Adrenal gland (tissue), 19 donors: ENCODE measurements at places on chromosomes 11 and 22.

DNA sequence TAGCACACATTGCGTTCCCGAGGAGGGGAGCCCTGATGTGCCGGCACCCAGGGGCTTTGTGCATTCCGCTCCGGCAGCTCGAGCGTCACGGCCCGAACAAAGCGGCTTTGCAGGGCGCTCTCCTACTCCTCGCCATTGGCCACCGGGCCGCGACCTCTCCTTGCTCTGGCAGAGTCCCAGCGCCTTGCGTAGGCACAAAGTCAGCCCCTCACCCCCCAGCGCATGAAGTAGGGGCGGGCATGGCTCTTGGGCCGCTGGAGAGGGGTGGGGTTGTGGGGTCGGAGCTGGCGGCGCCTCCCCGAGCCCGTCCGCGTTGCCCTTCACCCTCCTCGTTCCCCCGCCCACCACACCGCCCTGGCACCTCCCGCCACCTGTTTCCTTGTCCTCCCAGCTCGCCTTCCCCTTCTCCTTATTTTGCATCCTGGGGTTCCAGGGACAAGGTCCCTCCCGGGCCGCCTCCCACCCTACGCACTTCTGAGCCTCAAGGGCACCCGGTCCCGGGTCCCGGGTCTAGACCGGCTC is 753 bp upstream of the PPARA start:
- H3K4me3 ChIP-seq, result no peak overlapping the region
- no peaks in the 10 kb centered on the region for H3K27me3 ChIP-seq
- peak; percentile 74 for DNase-seq
- H3K27ac ChIP-seq, result peak overlapping the region; percentile 90

DNA sequence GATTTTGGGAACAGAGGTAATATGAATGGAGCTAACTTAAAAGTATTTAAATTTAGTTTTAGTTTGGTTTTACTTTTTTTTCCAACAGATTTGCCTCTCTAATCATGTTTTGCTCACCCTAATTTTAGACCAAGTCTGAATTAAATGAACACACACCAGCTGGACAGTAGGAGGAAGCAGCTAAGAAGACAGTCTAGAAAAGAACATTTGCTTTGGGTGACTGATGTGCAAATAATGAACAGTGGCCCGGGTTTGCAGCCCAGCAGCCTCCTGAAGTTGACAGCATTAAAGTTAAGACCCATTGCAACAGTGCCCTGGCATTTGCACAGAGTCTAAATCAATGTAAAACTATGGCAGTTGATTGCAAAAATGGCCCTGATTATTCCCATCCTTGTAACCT is 66.4 kb upstream of the SORL1 start:
- no peaks in the 10 kb centered on the region for H3K27me3 ChIP-seq

DNA sequence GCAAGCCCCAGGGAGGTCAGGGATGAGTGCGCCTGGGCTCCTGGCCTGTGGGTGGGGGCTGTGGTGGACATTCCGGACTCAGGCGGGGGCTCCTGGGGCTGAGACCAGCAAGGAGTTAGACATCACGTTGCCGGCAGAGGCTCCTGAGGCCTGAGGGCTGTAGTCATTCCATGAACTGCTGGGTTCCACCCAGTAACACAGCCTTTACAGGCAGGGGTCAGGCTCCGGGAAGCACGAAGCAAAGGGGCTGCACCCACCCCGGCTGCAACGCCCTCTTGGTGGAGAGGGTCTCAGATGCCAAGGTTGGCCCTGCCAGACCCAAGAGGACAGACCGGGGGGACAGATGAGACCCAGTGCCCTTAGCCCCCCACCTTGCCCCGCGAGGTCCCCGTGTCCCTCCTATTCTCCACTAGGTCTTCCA is 9.0 kb downstream of the TNNT3 start:
- no peaks in the 10 kb centered on the region for H3K4me1 ChIP-seq
- no peaks in the 10 kb centered on the region for H3K36me3 ChIP-seq
- no peak for DNase-seq

DNA sequence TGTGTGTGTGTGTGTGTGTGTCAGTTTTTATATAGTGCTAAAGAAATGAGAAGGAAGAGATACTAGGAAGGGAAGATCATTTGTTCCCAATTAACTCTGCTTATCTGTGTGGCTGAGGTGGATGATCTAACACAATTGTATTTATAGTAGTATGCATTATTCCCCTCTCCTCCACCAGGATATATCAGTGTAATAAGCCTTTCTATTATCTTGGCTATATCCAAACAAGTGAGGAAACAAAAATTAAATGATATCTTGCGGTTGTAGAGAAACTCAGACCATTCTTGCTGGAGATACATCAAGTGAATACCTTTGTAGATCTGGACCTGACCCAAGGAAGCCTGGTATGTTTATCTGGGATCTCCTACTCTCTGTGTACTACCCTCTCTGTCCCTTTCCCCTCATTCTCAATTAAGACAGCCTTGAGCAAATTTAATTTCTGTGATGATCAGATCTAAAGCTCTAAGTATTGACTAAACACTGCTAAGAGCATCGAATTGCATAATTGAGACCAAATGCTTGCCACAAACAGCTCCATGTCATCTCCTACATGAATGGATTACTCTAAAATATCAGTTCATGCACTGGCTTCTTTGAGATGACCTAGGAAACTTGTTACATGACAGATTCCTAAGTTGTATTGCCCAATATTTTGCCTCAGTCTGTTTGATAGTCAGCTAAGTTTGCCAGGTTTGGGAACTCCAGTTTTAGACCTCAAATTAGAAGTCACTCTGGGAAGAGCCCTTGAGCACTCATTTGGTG is 185.3 kb upstream of the CTSC start:
- no peak overlapping the region for H3K4me3 ChIP-seq
- peaks cover 6% of the 10 kb centered on the region for H3K27me3 ChIP-seq
- no peak for DNase-seq
- no peak overlapping the region for H3K27ac ChIP-seq
- H3K36me3 ChIP-seq, result no peaks in the 10 kb centered on the region
- no peaks in the 10 kb centered on the region for H3K4me1 ChIP-seq

- no peak overlapping the region for H3K4me3 ChIP-seq
- peaks cover 29% of the 10 kb centered on the region for H3K4me1 ChIP-seq
- peak; percentile 75 for DNase-seq
Measured at GRCh38 chr11:117180661-117181585, 2.4 kb downstream of the SIDT2 start.

DNA sequence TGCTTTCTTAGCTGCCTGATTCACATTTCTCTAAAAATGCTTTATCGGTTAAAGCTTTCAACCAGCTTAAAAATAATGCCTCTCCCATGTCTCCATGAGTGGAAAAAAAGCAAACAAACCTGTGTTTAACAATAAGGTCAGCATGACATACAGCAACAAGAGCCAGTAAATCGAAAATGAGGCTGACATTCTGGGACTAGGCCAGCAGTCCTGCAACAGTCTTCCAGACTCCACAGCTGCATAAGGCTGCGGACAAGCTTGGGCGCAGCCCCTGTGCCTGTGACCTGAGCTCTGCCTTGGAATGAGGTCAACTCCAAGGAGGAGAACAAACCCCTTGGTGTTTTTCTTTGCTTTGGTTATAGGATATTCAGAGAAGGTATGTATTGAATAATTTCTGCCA is 95.5 kb downstream of the PGR start:
- no peak overlapping the region for H3K27ac ChIP-seq
- no peaks in the 10 kb centered on the region for H3K27me3 ChIP-seq
- H3K4me3 ChIP-seq, result no peak overlapping the region
- no peaks in the 10 kb centered on the region for H3K36me3 ChIP-seq

GRCh38 chr11:1043563-1044096 is 7.1 kb upstream of the MUC6 start:
- no peaks in the 10 kb centered on the region for H3K36me3 ChIP-seq
- H3K27me3 ChIP-seq, result peaks cover 4% of the 10 kb centered on the region
- no peaks in the 10 kb centered on the region for H3K4me1 ChIP-seq

GRCh38 chr11:120079750-120080610 is 57.9 kb downstream of the TRIM29 start:
- H3K27ac ChIP-seq, result no peak overlapping the region
- no peaks in the 10 kb centered on the region for H3K27me3 ChIP-seq
- no peaks in the 10 kb centered on the region for H3K36me3 ChIP-seq
- DNase-seq, result no peak
- no peak overlapping the region for H3K4me3 ChIP-seq

- H3K27ac ChIP-seq, result no peak overlapping the region
- H3K27me3 ChIP-seq, result no peaks in the 10 kb centered on the region
- no peak for DNase-seq
Measured at GRCh38 chr11:12125609-12126149, 15.3 kb downstream of the MICAL2 start.

- peaks cover 4% of the 10 kb centered on the region for H3K36me3 ChIP-seq
- H3K27me3 ChIP-seq, result no peaks in the 10 kb centered on the region
- H3K27ac ChIP-seq, result peak overlapping the region; percentile 76
- no peak overlapping the region for H3K4me3 ChIP-seq
- peak; percentile 88 for DNase-seq
Measured at GRCh38 chr22:38788021-38788816, 5.7 kb downstream of the DNAL4 start.

DNA sequence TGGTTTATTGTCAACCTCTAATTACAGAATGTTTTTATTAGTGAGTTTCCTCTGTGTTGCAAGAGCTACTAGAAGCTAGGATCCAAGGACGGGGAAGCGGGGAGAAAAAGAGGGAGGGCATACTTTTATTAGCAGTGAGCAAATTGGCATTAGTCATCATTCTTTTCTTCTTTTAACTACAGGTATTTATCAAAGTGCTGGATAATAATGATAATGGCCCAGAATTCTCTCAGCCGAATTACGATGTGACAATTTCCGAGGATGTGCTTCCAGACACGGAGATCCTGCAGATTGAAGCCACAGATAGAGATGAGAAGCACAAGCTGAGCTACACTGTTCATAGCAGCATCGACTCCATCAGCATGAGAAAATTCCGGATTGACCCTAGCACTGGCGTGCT is 179.7 kb upstream of the MTNR1B start:
- no peaks in the 10 kb centered on the region for H3K4me1 ChIP-seq
- no peaks in the 10 kb centered on the region for H3K36me3 ChIP-seq
- no peaks in the 10 kb centered on the region for H3K27me3 ChIP-seq
- no peak overlapping the region for H3K4me3 ChIP-seq

DNA sequence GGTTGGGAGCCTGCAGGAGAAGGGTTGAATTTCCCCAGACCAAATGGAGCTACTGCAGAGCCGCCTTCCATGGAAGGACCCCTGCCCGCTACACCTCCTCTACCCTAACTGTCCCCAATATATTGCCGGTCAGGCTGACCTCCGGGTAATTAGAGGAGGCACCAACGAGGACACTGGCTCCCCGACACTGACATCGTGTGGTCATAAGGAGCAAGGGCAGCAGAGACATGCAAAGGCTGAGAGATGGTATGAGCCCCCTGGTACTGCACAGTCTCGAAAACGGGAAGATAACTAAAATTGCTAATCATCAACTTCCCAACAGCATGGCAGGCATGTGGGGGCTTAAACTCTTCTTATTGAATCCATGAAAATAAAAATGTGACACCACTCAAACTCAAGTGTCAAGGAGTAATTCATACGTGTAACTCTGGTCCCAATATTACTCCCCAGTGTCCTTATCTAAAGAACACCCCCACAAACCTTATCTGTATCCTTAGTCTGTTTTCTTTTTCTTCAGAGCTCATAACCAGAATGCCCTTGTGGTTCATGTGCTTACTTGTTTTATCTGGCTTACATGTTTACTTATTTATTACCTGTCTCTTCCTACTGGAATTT is 4.4 kb downstream of the CAVIN3 start:
- H3K27ac ChIP-seq, result no peak overlapping the region
- H3K27me3 ChIP-seq, result no peaks in the 10 kb centered on the region
- peaks cover 18% of the 10 kb centered on the region for H3K4me1 ChIP-seq
- no peak overlapping the region for H3K4me3 ChIP-seq
- peak; percentile 69 for DNase-seq

DNA sequence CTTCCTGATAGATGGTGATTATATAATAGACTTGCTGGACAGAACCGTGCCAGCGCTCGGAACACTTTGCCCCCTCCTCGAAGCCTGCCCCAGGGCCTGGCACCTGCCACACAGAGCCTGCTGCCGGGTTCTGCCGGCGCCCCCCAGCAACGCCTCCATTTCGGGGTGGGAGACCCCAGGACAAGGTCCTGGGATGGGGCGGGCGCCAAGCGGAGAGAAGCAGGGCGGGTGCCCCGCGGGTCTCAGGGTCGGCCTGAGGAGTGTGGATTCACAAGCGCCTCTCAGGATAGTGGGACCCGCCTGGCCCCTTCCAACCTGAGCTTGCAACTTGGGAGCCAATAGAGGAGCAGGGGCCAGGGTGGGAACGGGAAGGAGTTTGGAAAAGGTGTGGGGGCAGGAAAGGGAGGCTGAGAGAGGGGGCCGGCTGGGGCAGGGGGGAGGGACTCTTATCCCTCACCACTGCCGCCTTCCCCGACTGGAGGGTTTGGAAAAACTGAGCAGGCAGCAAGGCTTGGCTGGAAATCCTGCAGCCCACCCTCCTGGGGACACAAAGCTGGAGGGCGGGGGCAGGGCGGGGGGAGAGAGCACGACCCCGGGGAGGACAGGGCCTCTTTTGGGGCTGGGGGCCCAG is 3.3 kb upstream of the BCL9L start:
- no peaks in the 10 kb centered on the region for H3K27me3 ChIP-seq
- H3K36me3 ChIP-seq, result no peaks in the 10 kb centered on the region
- H3K4me3 ChIP-seq, result peak overlapping the region; percentile 94
- H3K4me1 ChIP-seq, result peaks cover 16% of the 10 kb centered on the region
- H3K27ac ChIP-seq, result peak overlapping the region; percentile 98
- DNase-seq, result peak; percentile 70

DNA sequence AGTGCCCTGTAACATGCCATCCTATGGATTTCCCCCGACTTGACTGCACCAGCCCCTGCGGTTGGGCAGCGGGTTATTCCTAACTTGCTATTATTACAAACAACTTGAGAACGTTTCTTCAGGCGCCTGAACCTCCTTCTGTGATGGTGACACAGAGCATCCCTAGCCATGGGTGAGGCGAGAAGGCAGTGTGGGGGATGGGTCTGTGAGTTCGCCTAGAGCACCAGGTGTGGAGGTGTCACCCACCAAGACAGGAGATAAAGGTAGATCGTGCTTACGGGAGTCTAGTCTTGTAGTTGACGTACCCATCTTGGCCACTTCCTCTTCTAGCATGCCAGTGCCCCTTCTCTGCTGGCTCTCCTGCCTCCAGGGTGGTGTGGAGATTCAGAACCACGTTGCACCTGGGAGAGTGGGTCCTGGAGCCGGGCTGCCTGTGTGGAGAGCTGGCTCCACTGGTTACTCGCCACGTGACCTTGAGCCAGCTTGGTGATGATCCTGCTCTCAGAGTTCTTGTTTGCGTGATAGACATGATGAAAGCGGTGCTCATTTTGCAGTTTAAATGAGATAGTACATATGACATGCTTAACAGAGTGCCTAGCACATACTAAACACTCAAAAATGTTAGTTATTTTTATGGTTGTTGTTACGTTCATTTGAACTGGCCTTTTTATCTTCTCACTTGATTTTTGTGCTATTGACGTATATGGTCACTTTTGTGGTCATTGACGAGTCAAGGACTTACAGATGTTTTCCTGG is 37.8 kb downstream of the TBC1D22A start:
- H3K27me3 ChIP-seq, result no peaks in the 10 kb centered on the region
- peaks cover 12% of the 10 kb centered on the region for H3K4me1 ChIP-seq
- H3K4me3 ChIP-seq, result no peak overlapping the region
- H3K27ac ChIP-seq, result no peak overlapping the region
- no peaks in the 10 kb centered on the region for H3K36me3 ChIP-seq

- H3K36me3 ChIP-seq, result no peaks in the 10 kb centered on the region
- H3K27me3 ChIP-seq, result no peaks in the 10 kb centered on the region
- H3K4me1 ChIP-seq, result no peaks in the 10 kb centered on the region
- no peak overlapping the region for H3K27ac ChIP-seq
- no peak for DNase-seq
Measured at GRCh38 chr11:12269446-12270214, 107.7 kb upstream of the PARVA start.

- no peaks in the 10 kb centered on the region for H3K27me3 ChIP-seq
- no peak overlapping the region for H3K4me3 ChIP-seq
Measured at GRCh38 chr22:30047364-30047738, 32.9 kb upstream of the HORMAD2 start.

GRCh38 chr11:15837901-15838489 is 518.4 kb downstream of the SOX6 start:
- no peak overlapping the region for H3K27ac ChIP-seq
- no peaks in the 10 kb centered on the region for H3K36me3 ChIP-seq
- DNase-seq, result no peak
- no peak overlapping the region for H3K4me3 ChIP-seq
- H3K4me1 ChIP-seq, result peaks cover 5% of the 10 kb centered on the region
- H3K27me3 ChIP-seq, result no peaks in the 10 kb centered on the region
